T47D (cell line): ENCODE measurements at places on chromosomes 11 and 22.

GRCh38 chr11:61893981-61894380 lies 2.6 kb upstream of the FADS3 start:
- DNase-seq: no peak

- no peak for DNase-seq
Observed at GRCh38 chr11:31816468-31817053, 5.4 kb upstream of the PAX6 start.

DNA sequence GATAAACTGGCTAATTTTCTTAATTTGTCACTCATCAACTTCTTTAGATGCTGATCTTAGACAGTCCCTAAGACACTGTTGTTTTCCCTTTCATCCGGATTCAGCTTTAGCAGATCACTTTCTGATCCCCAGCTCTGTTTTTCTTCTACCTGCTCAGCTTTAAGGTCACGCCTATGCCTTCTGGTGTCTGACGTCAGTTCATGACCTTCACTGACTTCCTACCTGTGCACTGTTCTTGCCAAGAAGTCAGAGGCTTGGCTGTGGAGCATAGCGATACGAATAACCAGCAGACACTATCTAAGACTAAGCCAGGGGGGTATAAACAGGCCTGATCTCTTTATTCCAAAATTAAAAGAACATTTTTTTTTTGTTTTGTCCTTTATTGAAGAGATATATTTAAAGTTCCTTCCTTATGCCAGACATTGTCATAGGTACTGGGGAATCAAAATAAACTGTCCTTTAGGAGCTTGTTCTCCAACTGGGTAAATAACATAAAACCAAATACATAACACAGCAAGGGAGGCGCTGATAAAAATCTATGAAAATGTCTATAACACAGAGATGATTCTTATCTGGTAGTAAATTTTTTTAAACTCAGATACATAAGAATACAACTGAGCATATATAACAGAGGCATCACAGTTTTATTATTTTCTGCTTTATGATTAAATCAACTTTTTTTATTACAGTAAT lies 352.2 kb upstream of the CTSC start:
- DNase-seq: no peak

- no peak for DNase-seq
Observed at GRCh38 chr11:36930256-36930655, 332.2 kb upstream of the RAG2 start.

GRCh38 chr11:102813484-102813883 lies 15.5 kb upstream of the MMP1 start:
- DNase-seq: no peak

DNA sequence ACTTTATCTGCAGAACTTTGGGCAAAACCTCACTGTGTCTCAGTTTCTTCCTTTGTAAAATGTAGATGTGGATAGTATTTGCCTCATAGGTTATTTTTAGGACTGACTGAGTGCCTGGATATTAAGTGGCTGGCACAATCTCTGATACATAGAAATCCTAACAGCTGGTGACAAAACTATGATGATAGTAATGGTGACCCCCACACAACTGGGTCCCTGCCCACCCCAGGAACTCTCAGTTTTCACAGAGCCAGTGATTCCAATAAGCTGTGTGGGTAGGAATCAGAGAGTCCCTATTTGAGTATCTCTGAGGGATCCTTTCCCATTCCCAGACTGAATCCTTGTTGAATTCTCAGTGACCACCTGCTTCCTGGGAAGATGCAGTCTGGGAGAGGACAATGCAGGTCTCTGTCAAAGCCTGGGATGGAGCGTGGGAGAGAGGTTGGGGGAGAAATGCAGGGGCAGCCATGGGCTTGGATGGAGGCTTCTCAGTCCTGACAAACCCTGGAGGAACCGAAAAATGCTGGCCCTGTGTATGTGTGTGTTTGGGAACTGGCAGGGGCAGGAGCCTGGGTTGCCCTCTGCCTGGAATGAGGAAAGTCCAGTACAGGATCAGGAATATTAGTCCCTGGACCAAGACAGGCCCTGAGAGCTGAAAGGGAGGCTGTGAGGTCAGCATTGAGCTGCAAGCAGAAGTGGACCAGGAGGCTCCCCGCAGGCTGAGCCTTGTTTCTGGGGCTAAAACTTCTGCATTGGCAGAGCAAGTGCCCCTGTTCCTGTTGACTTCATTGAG lies 6.1 kb upstream of the P2RY6 start:
- DNase-seq: peak; percentile 74

GRCh38 chr11:8814209-8814922 lies 96.6 kb upstream of the AKIP1 start:
- peak; percentile 39 for DNase-seq

- DNase-seq: no peak
Observed at GRCh38 chr11:126560221-126560620, 204.7 kb downstream of the ST3GAL4 start.
